ENCODE measurements at places on chromosomes 6 and 20.
A peak's percentile ranks its signal among the peaks of the same experiment; 100 is the strongest.

GRCh38 chr6:132491303-132491702, 21.6 kb downstream of the STX7 start:
- DNase-seq, result no peak

DNA sequence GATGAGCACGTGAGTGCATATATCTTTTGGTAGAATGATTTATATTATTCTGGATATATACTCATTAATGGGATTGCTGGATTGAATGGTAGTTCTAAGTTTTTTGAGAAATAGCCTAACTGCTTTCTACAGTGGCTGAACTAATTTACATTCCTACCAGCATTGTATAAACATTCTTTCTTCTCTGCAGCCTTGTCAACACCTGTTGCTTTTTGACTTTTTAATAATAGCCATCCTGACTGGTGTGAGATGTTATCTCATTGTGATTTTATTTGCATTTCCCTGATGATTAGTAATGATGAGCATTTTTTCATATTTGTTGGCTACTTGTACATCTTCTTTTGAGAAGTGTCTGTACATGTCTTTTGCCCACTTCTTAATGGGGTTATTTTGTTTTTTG, 116.3 kb downstream of the ADTRP start:
- no peak for DNase-seq

GRCh38 chr6:125945378-125946141, 11.0 kb upstream of the HINT3 start:
- DNase-seq, result peak; percentile 84

DNA sequence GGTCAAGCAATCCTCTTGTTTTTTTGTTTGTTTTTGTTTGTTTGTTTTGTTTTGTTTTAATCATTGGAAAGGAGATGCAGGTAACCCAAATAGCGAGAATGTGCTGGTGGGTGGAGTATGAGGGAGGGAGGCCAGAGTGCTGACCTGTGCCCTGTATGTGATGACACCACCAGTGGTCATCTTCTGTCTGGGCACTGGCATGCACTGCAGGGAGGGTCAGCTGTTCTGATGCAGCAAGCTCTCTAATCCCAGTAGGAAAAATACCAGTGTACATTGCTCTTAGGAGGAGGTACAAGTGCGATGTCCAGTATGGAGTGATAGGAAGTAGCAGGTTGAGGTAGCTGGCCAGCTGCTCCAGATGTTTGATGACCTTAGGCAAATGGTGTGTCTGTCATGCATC, 2.9 kb upstream of the CST1 start:
- no peak for DNase-seq

DNA sequence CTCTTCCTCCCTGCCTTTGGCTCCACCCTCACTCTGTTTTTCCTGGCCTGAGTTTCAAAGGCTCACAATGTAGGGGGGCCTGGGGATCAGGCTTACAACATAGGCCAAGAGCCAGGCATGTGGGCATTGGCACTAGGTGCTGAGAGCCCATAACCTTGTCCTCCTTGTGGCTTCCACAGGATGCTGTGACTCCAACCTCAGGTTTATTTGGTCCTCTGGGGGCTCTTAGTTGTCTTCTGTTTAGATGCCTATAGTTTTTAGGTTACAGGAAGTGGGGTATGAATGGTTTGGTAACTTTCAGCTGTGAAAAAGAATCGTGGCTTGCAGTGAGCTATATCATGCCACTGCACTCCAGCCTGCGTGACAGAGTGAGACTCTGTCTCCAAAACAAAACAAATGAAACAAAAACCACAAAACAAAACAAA, 25.6 kb downstream of the MMP24 start:
- DNase-seq, result no peak

DNA sequence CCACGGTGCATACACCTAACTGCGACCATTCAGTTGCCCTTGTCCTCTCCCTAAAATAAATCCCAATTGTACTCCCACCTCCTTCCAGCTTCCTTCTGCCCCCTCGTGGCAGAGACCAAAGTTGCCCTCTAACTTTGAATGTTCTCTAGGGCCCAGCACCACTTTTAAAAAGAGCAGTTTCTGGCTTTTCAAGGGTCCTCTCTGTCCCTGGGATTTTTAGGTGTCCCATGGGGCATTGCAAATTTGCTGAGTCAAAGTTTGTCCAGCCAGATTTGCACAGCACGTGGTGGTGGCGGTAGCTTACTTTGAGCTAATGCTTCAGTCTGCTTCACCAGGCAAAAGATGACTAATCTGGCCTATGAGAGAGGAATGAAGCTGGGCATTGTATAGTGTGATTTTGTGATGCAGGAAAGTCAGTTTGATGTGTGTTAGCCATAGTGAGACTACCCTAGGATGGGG, 100.2 kb downstream of the PERP start:
- DNase-seq, result no peak

GRCh38 chr6:157647261-157647915, 175.7 kb upstream of the SNX9 start:
- DNase-seq, result no peak

DNA sequence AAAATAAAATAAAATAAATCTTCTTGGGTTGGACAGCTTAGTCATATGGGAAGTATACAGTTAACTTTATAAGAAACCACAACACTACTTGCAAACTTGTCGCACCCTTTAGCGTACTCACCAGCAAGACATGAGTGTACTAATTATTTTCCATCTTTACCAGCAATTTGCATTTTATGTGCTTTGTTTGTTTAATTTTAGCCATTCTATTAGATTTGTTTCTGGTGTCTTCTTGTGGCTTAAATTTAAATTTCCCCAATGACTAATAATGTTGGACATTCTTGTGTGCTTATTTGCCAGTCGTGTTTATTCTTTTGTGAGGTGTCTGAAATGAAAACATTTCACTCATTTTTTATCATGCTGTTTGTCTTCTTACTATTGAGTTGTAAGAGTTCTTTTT, 1172.2 kb upstream of the CITED2 start:
- no peak for DNase-seq

GRCh38 chr6:36142971-36143838, 12.9 kb downstream of the MAPK13 start:
- no peak for DNase-seq

GRCh38 chr6:53179961-53180651, 31.5 kb upstream of the GCM1 start:
- DNase-seq, result no peak

DNA sequence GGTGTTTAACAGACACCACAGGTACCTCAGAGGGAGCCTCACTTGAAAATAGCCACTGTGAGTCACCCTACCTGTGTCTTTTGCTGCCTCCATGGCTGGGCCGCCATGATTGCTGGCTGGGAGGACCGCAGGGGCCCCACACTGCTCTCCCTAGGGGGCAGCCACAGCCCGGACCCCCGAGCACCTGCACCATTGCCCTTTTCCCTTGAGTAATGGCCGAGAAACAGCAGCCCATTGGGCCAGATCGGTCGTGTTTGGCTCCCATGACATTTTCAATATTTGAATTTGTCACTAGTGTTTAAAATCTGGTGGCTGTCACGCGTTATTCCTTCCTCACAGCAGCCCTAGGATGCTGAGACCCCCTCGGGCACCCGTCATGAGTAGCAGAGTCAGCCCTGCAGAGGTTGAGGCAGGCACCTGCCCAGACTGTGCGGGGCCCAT, 6.7 kb downstream of the ZBP1 start:
- no peak for DNase-seq

DNA sequence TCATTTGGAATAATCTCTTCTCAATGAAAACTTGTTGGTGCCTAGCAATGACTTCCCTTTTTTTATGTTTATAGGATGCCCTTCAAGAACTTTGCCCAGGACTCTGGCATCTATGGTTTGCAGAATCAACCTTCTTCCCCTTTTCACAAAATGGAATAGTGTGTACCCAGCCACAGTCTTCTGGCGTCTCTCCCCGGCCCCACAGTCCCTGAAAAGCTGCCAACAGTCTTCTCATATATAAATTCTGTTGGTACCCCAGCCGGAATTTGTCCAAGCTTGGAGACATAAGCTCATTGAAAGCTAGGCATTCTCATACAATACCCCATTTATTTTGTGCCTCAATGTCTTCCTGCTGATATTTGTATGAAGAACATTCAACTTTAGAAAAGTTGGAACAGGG, 26.4 kb upstream of the MCM3 start:
- DNase-seq, result no peak

DNA sequence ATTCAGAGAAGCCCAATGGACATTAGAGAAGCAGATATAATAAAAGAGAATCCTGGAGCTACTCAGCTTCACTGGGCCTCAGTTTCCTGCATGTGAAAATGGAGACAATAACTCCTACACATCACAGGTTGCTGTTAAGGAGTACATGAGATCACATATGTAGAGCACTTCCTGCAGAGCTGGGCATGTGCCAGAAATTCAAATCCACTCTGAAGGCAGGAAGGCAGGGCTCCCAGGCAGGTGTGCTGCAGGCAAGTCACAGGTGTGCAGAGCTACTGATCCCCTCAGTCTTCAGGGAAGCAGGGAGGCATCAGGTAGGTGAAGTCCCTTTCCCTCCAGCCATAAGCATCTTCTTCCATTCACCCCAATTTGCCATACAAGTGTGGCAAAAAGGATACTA, 48.0 kb downstream of the DST start:
- no peak for DNase-seq

DNA sequence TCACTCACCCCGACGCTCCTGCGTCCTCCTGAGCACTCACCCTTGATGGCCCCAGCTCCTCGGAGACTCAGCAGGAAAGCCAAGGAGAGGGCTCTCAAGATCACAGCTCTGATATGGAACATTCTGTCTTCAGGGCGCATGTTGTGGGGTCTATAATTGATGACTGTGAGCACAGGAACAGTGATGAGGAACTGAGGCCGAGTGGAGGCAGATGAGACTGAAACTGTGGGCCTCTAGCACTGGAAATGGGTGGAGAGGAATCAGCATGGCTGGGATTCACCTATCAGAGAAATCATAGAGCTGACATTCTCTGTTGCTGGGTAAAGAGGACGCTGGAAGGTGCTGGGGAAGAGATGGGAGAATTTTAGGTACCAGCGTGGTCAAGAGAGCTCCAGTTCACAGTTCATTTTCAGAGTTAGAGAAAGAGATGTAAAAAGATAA, at the start of gene HLA-DPA1:
Gene HLA-DPA1 (minus strand): TSS at position 219 of the 441 bp plus-strand sequence.
- no peak for DNase-seq

- no peak for DNase-seq
Measured at GRCh38 chr6:8000636-8001035, 63.6 kb downstream of the BLOC1S5 start.

DNA sequence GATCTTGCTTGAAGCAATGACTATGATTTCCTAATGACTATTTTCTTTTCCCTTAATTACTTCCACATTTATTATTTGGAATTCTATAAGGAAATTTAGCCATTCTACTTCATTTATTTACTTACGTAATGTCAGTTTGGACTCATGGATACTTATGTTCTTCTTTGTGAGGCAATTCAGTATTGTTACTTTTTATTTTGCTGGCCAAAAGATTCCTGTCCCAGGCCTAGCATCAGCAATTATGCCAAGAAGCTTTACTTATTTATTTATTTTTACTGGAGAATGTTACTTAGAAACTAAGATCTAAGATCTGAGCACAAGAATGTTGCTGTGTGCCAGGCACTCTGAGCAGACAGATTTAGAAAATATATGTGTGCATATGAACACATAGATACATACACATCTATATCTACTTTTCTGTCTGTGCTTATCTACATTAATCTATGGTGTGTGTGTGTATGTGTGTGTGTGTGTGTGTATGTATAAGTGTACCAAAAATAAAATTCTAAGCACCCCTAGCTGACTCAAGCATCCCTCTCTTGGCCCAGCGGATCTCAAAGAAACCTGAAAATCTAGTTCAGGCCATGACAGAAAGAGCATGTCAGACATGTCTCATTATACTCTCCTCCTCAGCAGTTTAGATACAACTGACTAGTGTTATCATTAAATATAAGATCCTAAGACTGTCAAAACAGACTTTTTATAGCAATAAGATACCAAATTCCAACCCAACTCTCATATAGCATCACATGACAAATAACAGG, 640.0 kb upstream of the GJE1 start:
- DNase-seq, result no peak

DNA sequence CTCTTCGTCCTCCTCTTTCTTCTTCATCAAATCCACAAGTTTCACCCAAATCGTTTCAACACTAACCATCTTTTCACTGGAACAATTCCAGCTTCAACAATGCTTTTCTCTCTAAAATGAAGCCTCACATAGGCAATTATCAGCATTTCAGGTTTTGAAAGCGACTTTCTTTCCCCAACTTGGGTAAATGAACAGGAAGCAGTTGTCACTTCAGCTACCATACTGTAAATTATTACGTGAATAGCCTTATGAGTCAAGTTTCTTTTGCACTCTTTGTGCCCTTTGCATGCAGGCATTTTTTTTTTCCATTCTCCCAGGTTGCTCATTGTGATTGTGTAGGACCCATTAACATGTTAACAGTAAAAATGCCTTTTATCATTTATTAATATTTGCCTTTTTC, 121.7 kb upstream of the BTBD3 start:
- no peak for DNase-seq

GRCh38 chr6:75489025-75489424, 4.6 kb downstream of the FILIP1 start:
- no peak for DNase-seq

Data from hematopoietic multipotent progenitor cell treated with erythropoietin and hydrocortisone succinate and interleukin-3 and kit ligand, for 17 days (in vitro differentiated cells).